ENCODE measurements at places on chromosomes 12 and 14.
A peak's percentile ranks its signal among the peaks of the same experiment; 100 is the strongest.

- no peak for DNase-seq
These were observed 25.5 kb downstream of the SLC25A3 start for GRCh38 chr12:98618952-98619351.

GRCh38 chr12:77855548-77855947 lies 24.9 kb downstream of the NAV3 start:
- DNase-seq, result peak; percentile 57

GRCh38 chr12:117129391-117129790 lies 30.2 kb upstream of the TESC start:
- no peak for DNase-seq

GRCh38 chr14:68882235-68882634 lies 89.4 kb upstream of the ZFP36L1 start:
- no peak for DNase-seq

DNA sequence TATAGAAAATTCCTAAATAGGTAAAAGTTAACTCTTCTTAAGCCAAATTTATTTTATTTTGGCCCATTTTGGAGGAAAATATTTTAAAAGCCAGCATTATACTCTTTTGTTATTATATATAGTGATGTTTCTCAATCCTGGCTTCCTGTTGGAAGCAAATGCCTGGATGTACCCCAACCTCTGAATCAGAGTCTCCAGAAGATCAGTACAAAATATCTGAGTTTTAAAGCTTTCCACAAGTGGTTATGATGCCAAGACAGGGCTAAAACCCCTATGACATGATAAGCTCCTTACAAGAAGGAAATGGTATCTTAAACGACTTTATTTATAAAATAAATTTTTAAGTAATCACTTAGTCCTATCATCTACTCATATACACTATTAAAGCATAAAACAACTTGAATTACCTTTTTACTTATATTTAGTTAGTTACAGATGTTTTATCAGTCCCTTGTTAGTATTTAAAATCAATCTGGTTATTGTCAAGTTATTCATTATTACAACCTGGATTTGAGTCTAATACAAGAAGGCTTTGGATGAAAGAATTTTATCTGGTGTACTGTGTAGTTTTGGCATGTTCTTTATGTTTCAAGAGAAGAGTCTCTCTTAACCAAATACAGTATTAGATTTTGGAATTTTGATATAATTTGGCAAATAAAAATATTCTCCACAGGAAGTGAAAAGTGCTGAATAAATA lies 238.1 kb downstream of the SLC2A13 start:
- DNase-seq, result no peak

GRCh38 chr12:50220363-50220995 lies 53.3 kb upstream of the CERS5 start:
- no peak for DNase-seq

- DNase-seq, result no peak
These were observed 196.3 kb downstream of the EPS8 start for GRCh38 chr12:15592934-15593333.

DNA sequence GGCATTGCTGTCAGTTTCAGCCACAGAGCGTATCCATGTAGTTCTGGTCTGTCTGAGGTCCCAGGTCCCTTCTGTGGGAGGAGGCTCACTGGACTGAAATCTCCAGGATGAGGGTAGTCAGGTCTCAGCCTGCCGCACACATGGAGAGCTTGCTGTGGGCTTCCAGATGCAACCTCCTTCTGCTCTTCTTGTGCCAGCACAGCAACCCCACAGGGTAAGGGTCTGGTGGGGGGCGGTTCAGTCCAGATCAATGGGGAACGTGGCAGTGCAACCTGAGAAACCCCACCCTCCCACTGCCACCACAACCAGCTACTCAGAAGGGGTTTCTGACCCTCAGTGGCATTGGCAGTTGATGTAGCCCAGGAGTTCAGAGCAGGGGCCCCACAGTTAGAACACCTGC lies 61.2 kb downstream of the BEGAIN start:
- DNase-seq, result no peak

DNA sequence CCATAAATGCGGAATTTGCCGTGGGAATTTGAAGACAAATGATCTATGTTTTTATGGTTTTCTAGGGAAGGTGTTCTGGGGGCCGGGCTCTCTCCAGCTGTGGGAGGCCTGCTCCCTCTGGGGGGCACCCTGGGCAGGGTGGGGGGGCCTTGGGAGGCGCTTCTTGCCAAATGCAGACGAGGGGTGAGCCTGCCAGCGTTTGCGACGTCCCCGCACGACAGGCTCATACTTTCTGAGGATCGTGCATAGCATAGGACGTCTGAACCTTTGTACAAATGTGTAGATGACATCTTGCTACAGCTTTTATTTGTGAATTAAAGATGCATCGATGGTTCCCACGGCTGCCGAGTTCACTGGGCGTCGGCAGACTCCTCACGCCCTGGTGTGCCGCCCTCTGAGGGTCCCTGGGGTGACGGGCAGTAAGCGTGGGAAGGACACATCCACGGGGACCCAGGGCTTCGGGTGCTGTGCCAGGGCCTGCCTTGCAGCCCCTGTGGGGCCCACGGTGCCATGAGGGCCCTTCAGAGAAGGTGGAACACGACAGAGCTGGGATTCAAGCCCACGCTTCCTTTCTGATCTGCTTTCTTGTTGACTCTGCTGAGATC lies 42.3 kb downstream of the KIF26A start:
- no peak for DNase-seq

GRCh38 chr14:72024043-72024407 lies 91.8 kb downstream of the RGS6 start:
- peak; percentile 52 for DNase-seq

DNA sequence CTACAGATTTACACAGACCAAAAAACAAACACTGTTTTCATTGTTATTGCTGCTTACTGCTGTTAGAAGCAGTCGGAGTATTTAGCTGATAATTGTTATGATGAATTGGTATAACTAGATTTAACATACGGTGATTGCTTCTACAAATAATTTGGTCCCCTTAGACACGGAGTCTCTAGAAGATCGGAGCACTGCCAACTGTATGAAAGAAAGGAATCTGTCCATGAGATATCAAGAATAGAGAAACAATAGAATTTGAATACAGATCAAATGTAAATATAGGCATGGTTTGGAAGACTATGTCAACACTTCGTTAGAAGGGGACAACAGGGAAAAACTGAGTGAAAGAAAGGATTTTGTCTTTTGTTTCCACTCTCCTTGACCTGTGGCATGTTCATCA lies 110.9 kb downstream of the PPP2R5E start:
- DNase-seq, result no peak

DNA sequence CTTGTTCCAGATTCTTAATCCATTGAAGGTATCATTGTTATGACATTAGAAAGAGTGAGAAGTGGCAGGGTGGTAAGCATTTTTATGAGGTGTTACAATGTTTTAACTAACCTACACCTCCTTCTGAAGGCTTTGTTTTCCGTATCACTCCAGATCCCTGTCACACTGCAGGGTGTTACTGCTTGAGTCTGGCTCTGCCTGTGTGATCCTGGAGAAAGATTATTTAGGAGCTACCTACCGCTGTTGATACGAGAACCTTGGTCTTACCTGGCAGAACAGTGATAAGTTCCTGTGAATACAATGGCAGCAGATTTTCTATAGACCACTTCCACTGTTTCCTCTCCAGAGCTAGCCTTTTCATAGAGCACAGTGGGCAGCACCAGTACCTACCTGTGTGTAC lies 36.2 kb downstream of the GRIN2B start:
- DNase-seq, result no peak

DNA sequence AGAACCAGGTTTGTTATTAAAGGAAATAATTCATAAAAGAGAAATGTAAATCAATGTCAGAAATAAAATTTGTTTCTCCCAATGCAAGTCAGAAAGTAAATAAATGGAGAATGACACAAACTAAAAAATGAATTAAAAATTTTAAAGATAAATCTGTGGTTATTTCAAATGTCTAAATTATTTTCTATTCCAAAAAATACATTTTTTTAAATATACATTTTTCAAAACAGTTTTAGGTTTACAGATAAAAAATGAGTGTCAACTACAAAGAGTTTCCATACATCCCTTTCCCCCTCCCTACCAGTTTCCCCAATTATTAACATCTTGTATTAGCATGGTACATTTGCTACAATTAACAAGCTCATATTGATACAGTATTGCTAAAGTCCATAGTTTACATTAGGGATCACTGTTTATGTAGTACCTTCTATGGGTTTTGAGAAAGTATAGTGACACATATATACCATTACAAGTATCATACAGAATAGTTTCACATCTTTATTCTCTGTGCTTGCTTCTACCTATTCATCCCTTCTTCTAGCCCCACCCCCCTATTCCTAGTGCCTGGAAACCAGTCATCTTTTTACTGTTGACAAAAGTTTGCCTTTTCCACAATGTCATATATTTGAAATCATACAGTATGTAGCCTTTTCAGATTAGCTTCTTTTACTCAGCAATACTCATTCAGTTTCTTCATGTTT lies 104.2 kb downstream of the RALGAPA1 start:
- DNase-seq, result no peak

DNA sequence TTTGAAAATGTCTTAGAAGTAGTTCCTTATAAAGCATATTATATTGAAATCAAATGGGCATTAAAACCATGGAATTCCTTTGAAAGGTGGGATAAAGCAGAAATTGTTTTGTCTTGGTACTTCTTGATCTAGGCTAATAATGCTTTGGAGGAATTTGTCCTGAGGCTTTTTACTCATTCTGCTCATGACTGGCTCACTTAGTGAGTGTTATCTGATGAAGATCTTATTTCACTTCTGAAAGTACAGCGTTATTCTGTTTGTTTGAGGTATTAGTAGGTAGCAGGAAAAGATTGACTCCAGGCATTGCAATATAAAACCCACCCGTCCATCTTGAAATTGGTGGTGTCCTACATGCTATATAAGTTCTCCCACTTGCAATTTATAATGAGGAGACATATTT lies 5.5 kb downstream of the C12orf71 start:
- DNase-seq, result no peak

Measured in SHP77 (cell line).